Epithelial cell of proximal tubule (primary cell): ENCODE measurements at places on chromosomes 16 and 17. TPM values are rescaled to one million over a fixed set of nuclear protein-coding genes. Genes with fewer than 3 reads are reported as not detected.

GRCh38 chr17:50779747-50780353 is 12.5 kb upstream of the ANKRD40CL start:
- no peak for DNase-seq

- no peak for DNase-seq
Observed at GRCh38 chr17:34811561-34811960, 149.7 kb downstream of the CCT6B start.

DNA sequence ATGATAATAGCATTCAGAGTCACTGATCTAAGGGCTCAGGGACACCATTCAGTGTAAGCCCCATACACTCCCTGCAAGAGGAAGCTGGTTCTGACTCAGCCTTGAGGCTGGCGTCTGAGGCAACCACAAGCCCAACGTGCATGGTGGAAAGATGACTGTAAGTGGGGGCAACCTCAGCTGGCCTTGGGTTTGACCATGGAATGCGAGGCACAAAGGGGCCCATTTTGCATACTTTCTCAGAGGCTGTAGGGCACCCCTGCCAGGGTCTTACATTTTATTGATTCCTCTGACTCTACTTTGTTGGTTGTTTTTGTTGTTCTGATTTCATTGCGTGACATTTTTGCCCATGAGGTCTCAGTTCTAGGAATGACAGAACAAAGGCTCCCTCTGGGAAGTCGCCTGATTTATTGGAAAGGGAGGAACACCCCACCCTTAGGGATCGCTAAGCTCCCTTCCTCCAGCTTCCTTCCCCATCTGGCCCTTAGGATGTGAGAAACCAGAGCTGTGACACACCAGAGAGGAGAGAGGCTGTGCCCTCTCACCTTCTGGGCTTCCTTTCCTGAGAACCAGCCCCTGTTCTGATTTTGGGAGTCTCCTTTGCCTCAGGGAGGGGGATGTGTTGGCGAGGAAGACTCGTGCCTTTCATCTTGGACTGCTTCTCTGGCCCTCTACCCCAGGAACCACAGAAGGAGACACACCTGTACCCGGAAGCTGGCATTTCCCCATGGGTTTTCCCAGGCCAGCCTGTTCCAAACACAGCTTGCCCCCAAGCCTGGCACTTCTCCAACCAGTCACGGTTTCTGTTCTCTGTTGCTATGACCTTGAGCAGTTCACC is 5.6 kb upstream of the CIITA start:
- DNase-seq: no peak

GRCh38 chr16:50522324-50522723 is 25.9 kb upstream of the NKD1 start:
- DNase-seq: no peak

The P3H4 gene
- total RNA-seq: 47.8 and 55.5 TPM in 2 replicates

DNA sequence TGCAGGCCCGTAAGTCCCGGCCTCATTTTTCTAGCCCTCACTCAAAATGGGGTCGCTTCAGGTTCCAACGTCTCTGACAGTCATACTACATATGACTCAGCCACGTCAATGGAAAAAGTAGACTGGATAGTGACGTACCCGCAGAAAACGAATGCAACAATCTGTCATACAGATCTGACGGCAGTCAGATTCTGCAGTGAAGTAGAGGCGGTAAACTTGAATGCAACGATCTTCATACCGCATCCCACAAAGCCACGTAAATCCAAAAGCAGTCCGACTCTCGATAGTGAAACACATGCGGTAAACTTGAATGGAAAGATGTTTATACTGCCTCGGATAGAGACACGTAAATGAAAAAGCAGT is 38.4 kb upstream of the ARL4D start:
- DNase-seq: peak; percentile 47

DNA sequence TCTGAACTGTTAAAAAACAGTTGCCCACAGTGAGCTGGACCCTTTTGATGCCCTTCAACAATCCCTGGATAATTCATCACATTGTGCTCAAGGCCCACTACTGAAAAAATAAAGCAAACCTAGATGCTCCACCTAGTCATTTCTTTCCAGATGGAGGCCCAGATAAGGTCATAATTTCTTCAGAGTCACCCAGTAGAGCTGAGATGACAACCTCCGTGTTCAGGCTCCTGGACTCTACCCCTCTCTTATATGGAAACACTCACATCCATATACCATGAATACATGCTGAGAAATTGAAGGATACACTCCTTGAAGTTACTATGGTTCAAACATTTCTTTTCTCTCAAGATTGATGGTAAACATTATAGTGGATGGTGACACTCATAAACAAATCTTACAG is 2.7 kb upstream of the ABCA3 start:
- DNase-seq: no peak

DNA sequence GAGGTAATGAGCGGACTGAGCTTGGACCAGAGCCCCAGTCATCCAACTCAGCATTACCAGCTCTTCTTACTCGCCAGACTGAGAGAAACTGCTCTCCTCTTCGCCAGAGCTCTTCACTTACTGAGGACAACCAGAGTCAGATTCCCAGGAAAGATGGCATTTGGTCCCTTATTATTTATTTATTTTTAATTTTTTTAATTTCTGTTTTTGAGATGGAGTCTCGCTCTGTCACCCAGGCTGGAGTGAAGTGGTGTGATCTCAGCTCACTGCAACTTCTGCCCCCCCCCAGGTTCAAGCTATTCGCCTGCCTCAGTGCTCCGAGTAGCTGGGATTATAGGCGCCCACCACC is 23.3 kb downstream of the DEXI start:
- no peak for DNase-seq

The CCL7 gene
- 0.17 TPM in 1 of 2 replicates, not detected in the other for total RNA-seq

The KRT14 gene
- total RNA-seq: not detected in 2 replicates

The RAB11FIP4 gene
- total RNA-seq: 9.1 and 15.1 TPM in 2 replicates

- DNase-seq: no peak
Observed at GRCh38 chr16:47643323-47644000, 182.3 kb downstream of the PHKB start.

The RAB40C gene
- 9.9 and 16.6 TPM in 2 replicates for total RNA-seq

- no peak for DNase-seq
Observed at GRCh38 chr17:61394630-61395408, 4.8 kb upstream of the TBX2 start.

DNA sequence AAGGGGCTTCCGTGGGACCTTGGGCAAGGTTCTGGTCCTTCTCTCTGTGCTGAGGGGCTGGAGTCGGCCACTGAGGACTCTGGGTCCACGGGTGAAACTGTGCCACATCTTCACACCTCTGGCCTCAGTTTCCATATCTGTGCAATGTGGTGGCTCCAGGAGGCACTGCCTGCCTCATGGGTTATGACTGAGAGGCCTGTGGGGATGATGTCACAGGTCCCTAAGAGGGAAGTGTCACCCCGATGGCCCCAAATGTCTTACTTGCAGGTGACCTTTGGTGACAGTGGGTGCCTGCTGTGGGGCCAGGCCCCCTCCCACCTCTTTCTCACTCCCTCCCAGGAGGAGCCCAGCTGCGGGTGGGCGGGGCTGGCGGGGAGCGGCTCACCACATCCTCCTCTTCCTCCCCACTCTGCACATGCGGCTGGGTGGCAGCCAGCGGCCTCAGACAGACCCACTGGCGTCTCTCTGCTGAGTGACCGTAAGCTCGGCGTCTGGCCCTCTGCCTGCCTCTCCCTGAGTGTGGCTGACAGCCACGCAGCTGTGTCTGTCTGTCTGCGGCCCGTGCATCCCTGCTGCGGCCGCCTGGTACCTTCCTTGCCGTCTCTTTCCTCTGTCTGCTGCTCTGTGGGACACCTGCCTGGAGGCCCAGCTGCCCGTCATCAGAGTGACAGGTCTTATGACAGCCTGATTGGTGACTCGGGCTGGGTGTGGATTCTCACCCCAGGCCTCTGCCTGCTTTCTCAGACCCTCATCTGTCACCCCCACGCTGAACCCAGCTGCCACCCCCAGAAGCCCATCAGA is at the start of gene IL21R:
Gene IL21R, plus strand, starts transcription at position 407 of the 801 bp plus-strand sequence. CDS start 27,898 bp downstream, outside the sequence.
- no peak for DNase-seq

The MT1E gene
- total RNA-seq: 724 and 1,203 TPM in 2 replicates

GRCh38 chr16:14449334-14449733 is 180.7 kb downstream of the PARN start:
- DNase-seq: no peak

The BRD7 gene
- total RNA-seq: 54.3 and 61.1 TPM in 2 replicates

DNA sequence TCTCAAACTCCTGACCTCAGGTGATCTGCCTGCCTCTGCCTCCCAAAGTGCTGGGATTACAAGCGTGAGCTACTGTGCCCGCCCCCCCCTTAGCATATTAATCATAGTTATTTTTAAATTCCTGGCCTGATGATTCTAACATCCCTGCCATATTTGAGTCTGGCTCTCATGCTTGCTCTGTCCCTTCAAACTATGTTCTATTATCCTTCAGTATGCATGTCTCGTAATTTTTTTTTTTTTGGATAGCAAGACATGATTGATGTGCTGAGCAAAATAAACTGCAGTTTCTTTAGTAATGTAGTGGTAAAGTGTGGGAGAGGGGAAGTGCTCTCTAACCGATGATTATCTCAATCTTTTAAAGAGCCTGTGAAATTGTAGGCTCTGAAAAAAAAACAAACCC is 34.3 kb upstream of the TMEM92 start:
- DNase-seq: no peak

The ERN1 gene
- 2.1 and 6.3 TPM in 2 replicates for total RNA-seq

DNA sequence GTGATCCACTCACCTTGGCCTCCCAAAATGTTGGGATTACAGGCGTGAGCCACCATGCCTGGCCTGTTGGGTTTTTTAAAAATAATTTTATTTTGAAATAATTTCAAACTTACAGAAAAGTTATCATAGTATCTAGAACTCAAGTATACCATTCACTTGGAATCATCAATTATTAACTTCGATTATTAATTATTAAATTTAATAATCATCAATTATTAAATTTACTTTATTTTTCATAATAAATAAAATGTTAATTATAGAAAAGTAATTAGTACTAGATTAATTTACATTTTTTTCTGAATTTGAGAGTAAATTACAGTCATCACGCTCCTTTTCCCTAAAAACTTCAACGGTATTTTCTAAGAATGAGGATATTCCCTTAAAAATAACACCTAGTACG is 13.7 kb upstream of the SKAP1 start:
- DNase-seq: no peak

The LONP2 gene
- 21.6 and 23.7 TPM in 2 replicates for total RNA-seq

GRCh38 chr16:55571-56136 is 2.0 kb downstream of the SNRNP25 start:
- DNase-seq: no peak

- DNase-seq: no peak
Observed at GRCh38 chr16:73998707-73999106, 297.9 kb upstream of the PSMD7 start.

GRCh38 chr16:31265329-31266245 is 5.8 kb downstream of the ITGAM start:
- DNase-seq: peak; percentile 50

DNA sequence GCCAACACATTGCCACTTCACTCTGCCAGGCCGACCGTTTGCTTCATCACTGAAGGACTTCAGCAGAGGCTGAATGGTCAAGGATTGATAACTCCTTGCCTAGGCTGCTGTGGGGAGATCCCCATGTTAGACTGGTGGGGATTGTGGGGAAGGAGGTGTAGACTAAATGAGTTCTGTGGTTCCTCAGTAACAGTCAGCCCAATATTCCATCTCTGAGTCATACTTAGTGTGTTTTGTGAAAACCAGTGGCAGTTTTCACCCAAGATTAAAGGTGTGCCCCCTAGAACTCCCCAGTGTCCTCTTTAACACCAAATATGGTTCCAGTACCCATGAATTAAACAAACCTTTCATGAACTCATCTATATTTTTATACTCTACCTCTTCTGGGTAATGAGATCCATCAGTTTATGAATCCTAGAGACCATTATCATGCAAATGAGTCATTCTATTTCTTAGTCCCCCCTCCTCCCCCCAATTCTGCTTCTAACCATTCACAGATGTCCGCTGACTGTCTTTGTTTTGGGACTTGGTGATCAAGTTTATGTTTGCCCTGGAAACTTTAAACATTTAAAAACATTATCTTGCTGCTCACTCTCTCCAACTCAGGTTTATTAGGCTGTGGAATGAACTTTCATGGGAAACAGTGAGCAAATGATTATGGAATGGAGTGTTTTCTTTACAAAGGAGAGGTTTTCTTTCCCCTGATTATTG is 66.8 kb upstream of the GAS7 start:
- DNase-seq: no peak

GRCh38 chr17:65474660-65475059 is 86.8 kb downstream of the AXIN2 start:
- no peak for DNase-seq

The NPIPB9 gene
- total RNA-seq: not detected in 2 replicates

The PLLP gene
- total RNA-seq: 2.5 and 6.1 TPM in 2 replicates

DNA sequence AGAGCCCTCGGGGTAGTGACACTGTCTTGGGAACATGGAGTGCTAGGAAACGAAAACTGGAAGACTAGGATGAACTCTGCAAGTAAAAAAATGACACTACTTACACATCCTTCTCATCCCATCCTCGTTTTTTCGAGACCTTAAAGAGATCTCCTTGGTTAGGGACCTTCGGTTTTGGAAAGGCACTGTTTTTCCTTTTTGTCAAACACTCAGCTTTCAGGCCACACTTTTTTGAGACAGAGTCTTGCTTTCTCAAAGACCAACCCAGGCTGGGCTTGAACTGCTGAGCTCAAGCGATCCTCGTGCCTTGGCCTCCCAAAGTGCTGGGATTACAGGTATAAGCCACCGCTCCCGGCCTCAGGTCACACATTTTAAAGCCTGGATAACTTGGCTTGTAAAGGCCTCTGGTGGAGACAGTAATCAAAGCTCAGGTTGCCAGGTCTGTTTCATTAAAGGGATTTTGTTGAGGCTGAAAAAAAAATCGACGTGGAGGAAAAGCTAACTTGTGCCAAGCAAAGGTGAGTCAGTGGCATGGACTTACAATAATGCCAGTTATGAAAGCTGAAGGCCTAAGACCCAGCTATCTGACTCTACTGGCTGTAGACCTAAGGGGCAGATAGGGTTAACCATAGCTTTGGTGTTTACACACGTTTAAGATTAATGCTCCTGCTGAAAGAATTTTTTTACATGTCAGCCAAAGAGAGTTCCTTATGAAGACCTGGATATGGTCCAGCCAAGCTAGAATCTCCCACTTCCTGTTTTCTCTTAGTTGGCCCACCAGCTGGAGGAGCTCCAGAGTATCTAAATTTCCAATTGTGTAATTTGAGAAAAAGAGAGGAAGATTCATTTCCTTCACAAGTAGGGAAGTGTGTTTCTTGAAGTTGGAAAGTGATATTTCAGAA is 823 bp downstream of the NBR1 start:
- peak; percentile 89 for DNase-seq

The TUBD1 gene
- 3.4 and 9.5 TPM in 2 replicates for total RNA-seq

DNA sequence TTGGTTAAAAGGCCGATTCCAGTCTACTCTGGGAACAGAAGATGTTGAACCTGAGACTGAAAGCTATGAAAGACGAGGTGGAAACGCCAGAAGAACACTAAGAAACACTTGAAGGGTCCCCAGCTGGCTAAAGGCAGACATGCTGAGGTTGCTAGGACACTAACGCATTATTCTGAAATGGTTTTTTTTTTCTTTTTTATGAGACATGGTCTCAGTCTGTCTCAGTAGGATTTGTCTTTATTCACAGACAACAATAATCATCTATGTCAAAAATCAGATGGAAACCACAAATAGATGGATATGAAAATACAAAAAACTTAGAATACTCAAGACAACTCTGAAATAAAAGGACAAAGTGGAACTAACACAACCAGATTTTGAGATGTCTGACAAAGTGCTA is 35.0 kb upstream of the RASD1 start:
- no peak for DNase-seq

The GPR142 gene
- not detected in 2 replicates for total RNA-seq

- no peak for DNase-seq
Observed at GRCh38 chr17:13640551-13640950, 38.8 kb upstream of the HS3ST3A1 start.
